Cerebellar nuclear complex (tissue), 1 donor: ENCODE measurements at places on chromosomes 6 and 20.

GRCh38 chr6:12012558-12013306 is 620 bp downstream of the HIVEP1 start:
- no peak for DNase-seq

- no peak for DNase-seq
Measured at GRCh38 chr6:111952821-111953540, 79.7 kb upstream of the FYN start.

DNA sequence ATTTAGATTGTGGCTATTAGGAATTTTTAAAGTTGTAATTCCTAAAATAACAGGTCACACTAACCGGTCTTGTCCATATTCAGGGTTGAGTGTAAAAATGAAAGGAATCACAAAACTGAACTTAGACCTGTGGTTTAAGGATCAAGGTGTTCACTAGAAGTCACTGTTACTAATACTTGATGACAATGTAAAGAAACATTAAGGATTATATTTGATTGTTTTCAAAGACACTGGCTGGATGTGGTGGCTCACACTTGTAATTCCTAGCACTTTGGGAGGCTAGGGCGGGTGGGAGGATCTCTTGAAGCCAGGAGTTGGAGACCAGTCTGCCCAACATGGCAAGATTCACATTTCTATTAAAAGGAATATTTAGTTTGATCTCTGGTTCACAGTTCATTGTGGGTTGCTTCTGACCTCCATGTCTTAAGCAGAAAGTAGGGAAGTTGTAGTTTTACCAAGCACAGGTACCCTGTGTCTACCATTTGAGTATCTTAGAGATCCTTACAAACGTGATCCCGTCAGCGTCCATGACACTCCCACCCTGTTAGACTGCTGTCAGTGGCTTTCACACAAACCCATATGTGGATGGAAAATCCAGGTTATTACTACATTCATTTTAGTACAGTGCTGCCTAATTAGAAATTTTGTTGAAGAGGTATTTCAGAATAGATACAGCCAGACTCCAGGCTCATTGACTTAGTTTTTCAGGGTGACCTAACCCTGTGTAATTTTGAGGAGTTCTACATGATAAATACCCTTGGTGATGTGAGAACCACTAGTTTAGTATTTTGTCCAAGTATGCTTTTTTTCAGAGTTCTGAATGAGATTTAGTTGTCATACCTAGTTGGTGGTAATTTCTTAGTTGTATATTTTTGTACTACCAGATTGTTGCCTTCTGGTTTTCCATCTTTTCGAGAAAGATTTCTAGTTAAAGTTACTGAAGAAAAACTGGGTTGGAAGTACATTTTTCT is 10.2 kb downstream of the SRSF3 start:
- DNase-seq, result no peak

- no peak for DNase-seq
Measured at GRCh38 chr6:7100753-7101081, 7.0 kb upstream of the RREB1 start.

- no peak for DNase-seq
Measured at GRCh38 chr6:17635568-17635967, 35.5 kb downstream of the FAM8A1 start.

DNA sequence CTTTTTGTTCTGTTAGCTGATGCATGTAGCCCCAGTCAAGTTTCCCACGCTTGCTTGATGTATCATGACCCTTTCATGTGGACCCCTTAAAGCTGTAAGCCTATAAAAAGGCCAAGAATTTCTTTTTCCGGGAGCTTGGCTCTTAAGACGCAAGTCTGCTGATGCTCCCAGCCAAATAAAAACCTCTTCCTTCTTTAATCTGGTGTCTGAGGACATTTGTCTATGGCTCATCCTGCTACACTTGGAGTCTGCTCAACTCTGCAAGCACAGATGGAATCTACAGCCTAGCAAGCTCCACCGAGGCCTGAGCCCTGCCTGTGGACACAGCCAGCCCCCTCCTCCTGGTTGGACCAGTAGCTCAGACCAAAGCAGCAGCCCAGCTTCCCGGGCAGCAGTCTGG is 3.4 kb downstream of the CST2 start:
- no peak for DNase-seq

GRCh38 chr20:38798266-38798665 is 7.2 kb upstream of the PPP1R16B start:
- DNase-seq, result no peak

GRCh38 chr6:157328108-157328692 is 4.9 kb upstream of the TMEM242 start:
- no peak for DNase-seq

- no peak for DNase-seq
Measured at GRCh38 chr20:51042064-51042463, 19.2 kb upstream of the KCNG1 start.

DNA sequence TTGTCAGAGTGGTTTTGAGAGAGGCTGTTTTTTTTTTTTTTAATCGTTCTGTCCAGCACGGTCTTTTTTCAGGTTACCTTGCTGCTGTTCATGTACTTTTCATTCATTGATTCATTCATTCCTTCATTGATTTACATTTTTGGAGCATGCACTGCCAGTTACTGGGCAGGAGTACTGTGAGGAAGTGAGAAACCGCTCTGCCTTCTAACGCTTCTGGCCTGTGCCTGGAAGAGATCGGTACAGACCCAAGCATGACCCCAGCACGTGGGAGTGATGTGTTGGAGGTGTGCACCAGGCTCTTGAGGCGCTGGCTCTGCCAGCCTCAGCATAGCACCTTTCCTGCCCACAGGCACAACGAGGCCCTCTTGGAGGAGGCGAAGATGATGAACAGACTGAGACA is 9.1 kb downstream of the RIPK1 start:
- no peak for DNase-seq

GRCh38 chr6:99780556-99780885 is 173.9 kb downstream of the PRDM13 start:
- no peak for DNase-seq

- DNase-seq, result no peak
Measured at GRCh38 chr6:37021356-37022129, 16.1 kb downstream of the FGD2 start.

GRCh38 chr6:36104836-36105235 is 25.5 kb upstream of the MAPK13 start:
- peak; percentile 67 for DNase-seq

DNA sequence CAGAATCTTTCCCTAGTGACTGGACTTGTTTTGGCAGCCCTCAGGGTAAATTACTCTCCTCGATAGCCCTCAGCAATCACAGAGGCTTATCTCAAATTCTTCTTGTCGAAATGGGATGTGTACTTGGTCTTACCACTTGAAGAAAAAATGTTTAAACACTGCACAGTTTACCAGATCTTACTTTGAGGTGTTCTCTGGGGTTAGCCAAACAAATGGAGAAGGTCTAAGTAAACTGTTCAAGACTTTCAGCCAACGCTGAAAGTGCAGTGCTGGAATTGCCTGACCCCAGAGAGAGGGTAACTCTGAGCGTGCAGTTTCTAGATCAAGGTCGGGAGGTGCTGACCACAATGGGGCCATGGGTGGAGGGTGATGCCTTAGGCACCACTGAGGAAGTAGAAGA is 39.2 kb downstream of the MYLIP start:
- DNase-seq, result no peak

GRCh38 chr6:102641426-102641825 is 1247.9 kb downstream of the GRIK2 start:
- no peak for DNase-seq

- no peak for DNase-seq
Measured at GRCh38 chr6:80161434-80161833, 55.0 kb downstream of the BCKDHB start.

- DNase-seq, result no peak
Measured at GRCh38 chr6:62480544-62480943, 194.5 kb upstream of the KHDRBS2 start.

- DNase-seq, result no peak
Measured at GRCh38 chr20:33817411-33817810, 6.3 kb downstream of the CHMP4B start.

GRCh38 chr20:46798430-46798829 is 89.0 kb downstream of the SLC2A10 start:
- DNase-seq, result no peak

GRCh38 chr6:6790891-6791290 is 202.4 kb downstream of the LY86 start:
- no peak for DNase-seq

DNA sequence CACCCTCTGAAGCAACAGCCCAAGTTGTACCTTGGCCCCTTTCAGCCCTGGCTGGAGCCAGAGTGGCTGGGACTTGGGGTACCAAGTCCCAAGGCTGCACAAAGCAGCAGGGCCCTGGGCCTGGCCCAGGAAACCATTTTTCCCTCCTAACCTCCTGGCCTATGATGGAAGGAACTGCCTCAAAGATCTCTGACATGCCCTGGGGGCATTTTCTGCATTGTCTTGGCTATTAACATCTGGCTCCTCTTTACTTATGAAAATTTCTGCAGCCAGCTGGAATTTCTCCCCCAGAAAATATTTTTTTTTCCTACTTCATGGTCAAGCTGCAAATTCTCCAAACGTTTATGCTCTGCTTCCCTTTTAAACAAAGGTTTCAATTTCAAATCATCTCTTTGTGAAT is 269.4 kb upstream of the CDYL start:
- no peak for DNase-seq

- DNase-seq, result no peak
Measured at GRCh38 chr6:144475411-144475810, 190.3 kb downstream of the UTRN start.

DNA sequence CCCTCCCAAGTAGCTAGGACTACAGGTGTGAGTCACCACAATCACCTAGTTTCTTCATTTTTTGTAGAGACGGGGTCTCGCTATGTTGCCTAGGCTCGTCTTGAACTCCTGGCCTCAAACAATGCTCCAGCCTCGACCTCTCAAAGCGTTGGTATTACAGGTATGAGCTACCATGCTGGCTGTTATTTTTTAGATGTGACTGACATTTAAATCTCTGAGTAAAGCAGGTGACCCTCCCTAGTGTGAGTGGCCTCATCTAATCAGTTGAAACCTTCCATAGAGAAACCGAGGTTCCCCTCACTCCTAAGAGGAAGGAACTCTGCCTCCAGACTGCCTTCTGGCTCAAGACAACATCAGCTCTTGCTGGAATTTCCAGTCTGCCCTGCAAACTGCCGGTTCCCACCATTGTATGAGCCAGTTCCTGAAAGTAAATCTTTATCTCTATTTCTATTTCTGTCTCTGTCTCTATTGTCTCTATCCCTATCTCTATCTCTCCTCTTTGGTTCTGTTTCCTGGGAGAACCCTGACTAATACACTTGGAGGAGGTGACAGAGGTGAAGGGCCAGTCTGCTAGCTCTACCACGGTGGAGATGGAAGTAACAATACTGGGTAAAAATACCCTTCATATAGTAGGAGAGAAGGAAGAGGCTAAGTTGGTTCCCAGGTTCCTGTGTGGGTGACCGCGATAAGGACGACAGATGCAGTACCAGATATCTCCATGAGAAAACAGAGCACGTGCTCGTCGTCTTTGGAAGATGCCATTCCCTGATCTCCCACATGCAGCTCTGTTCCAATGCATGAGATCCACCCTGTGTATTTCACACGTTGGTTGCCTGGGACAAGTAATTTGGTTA is 81.0 kb downstream of the MYB start:
- DNase-seq, result no peak

DNA sequence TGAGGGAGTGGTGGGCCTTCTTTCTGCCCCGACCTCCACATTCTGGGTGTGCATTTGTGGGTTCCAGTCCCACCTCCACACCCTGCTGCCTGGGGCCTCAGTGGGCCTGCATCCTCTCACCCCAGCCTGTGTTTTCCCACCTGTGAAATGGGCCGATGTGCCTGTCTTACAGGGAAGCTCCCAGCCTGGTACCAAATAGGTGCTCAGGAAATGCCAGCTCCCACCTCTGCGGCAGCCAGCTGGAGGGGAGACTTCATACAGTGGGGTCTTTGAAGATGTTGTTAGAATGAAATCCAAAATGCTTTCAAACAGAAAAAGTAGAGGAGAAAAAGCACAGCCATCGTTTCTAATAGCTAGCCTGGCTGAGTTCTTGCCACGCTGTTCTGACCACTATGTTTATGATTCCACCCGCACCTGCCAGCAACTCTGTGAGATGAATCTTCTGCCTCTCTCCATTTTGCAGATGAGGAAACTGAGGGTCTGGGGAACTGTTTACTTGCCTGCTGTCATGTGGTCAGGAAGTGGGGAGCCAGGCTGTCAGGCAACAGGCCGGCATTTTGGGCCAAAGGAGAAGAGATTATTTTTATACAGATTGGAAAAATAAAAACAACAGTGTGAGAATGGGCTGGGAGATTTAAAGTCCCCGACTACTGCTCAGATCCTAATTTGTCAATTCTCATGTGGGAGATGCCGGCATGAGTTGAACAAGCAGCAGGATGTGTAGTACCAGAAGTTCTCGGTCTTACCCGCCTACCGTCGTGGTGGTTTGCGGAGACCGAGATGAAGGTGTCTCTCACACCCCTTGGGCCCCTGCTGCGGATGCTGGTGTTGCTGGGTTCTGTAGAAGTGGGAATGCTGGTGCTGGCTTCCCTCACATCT is 4.6 kb downstream of the TMEM181 start:
- DNase-seq, result no peak

GRCh38 chr20:47998736-47999135 is 213.5 kb upstream of the SULF2 start:
- no peak for DNase-seq

DNA sequence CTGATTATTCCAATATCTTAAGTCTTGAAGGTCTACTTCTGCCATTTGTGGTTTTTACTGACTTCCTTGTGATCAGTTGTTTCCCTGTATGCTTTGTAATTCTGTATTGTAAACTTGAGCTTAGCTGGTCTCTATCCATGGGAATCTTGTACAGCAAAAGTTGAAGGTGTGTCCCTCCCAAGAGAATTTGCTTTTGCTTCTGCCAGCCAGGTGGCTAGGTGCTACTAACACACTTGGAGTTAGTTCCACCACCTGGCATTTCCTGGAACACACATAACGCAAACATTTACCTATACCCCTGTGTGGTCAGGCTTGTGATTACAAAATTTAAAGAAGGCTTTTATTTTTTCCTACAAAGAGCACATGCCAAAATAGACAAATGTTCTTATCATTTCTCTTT is 141.2 kb downstream of the GRM4 start:
- no peak for DNase-seq

DNA sequence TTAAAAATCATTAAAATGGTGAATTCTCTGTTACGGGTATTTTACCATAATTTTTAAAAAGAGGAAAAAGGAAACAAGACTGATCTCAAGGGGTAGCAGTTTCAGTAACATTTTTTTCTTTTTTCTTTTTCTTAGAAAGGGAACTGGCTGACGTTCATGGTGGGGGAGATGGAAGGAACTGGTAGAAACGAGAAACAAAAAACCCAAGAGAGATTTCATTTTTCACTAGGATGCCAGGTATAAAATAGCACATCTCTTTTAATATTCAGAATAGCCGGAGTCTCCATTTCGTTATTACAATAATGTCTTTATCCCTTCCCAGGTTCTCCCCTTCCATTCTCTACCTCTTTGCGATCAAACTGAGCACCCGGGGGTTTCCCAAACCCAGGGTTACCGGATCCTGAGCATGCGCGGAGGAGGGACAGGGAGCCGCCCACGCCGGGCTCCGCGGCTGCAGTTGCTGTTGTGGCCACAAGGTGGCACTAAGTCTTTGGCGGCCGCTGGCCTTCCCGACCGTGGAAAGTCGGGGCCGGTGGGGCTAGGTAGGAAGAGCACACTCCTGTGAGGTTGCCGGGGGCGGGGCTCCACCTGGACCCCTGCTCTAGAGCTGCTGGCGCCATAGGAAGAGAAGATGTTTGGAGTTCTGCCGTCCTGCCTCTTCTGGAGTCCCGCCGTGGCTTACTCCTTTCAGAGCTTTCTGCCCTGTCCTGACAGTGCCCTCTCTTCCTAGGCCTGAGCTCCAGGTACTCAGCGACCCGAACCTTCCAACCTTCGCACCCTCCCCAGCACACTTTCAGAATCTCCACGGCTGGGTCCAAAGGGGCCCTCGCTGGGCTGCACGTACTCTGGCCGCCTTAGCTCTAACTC is 146.8 kb downstream of the SH3BGRL2 start:
- peak; percentile 3 for DNase-seq

- DNase-seq, result no peak
Measured at GRCh38 chr6:79909517-79909916, 37.8 kb downstream of the ELOVL4 start.
